Hair follicle dermal papilla cell (primary cell): ENCODE measurements at places on chromosomes 1 and 21. TPM values are rescaled to one million over a fixed set of nuclear protein-coding genes. Genes with fewer than 3 reads are reported as not detected.

The PTGER3 gene
- total RNA-seq, result 6.5 and 14.8 TPM in 2 replicates

The LCE2C gene
- not detected in 2 replicates for total RNA-seq

The ANKRD45 gene
- 0.16 and 0.36 TPM in 2 replicates for total RNA-seq

The DENND1B gene
- total RNA-seq, result 30.1 and 31.3 TPM in 2 replicates

The FCRL2 gene
- total RNA-seq, result not detected in 2 replicates

The DTL gene
- 1.1 and 2.9 TPM in 2 replicates for total RNA-seq

The KISS1 gene
- total RNA-seq, result 1.1 TPM in 1 of 2 replicates, not detected in the other

The AQP10 gene
- not detected in 2 replicates for total RNA-seq

The PIGR gene
- under 0.01 TPM in 1 of 2 replicates, not detected in the other for total RNA-seq

The PRAMEF27 gene
- not detected in 2 replicates for total RNA-seq

The SPRR4 gene
- not detected in 2 replicates for total RNA-seq

The BMP8B gene
- not detected in 2 replicates for total RNA-seq

The SAMD11 gene
- 1.1 and 1.8 TPM in 2 replicates for total RNA-seq

The AIRE gene
- total RNA-seq, result not detected in 2 replicates

The ICOSLG gene
- total RNA-seq, result under 0.01 TPM in 1 of 2 replicates, not detected in the other

The PAFAH2 gene
- 9.1 and 31.7 TPM in 2 replicates for total RNA-seq

The DCDC2B gene
- not detected in 2 replicates for total RNA-seq

The HPCA gene
- 0.16 and 0.49 TPM in 2 replicates for total RNA-seq

The ALPL gene
- 4.9 and 14.4 TPM in 2 replicates for total RNA-seq

The PEX19 gene
- total RNA-seq, result 56.0 and 90.3 TPM in 2 replicates

The TRIM17 gene
- total RNA-seq, result 0.32 and 0.49 TPM in 2 replicates

The BARHL2 gene
- total RNA-seq, result not detected in 2 replicates

The HSPB7 gene
- total RNA-seq, result 20.6 and 22.2 TPM in 2 replicates

The SH2D5 gene
- total RNA-seq, result 2.1 and 4.9 TPM in 2 replicates

The LAMC1 gene
- 472 and 609 TPM in 2 replicates for total RNA-seq

The VSIG8 gene
- not detected in 2 replicates for total RNA-seq

The GJB3 gene
- 0.12 and 0.16 TPM in 2 replicates for total RNA-seq

The NEK2 gene
- total RNA-seq, result 1.6 and 1.7 TPM in 2 replicates

The DIO1 gene
- not detected in 2 replicates for total RNA-seq

The HSD3B1 gene
- not detected in 2 replicates for total RNA-seq

The KCNE1 gene
- total RNA-seq, result 0.12 and 0.81 TPM in 2 replicates

The ANGPTL3 gene
- under 0.01 and 0.12 TPM in 2 replicates for total RNA-seq

The CCDC27 gene
- total RNA-seq, result not detected in 2 replicates

The RGS1 gene
- total RNA-seq, result not detected in 2 replicates

The S100A3 gene
- total RNA-seq, result 6.3 and 6.6 TPM in 2 replicates

The FCRL6 gene
- total RNA-seq, result not detected in 2 replicates

The NEGR1 gene
- 22.2 and 31.6 TPM in 2 replicates for total RNA-seq

The TMPRSS3 gene
- not detected in 2 replicates for total RNA-seq
